ENCODE measurements at places on chromosomes 12 and 14. TPM values are rescaled to one million over a fixed set of nuclear protein-coding genes. Genes with fewer than 3 reads are reported as not detected.
A peak's percentile ranks its signal among the peaks of the same experiment; 100 is the strongest.

Gene LRP1-AS
- not detected for total RNA-seq

Gene PLBD1
- 51.2 TPM for total RNA-seq

Gene PIANP
- total RNA-seq: 1.5 TPM

Gene OR6C75
- total RNA-seq: not detected

Gene CELA1
- total RNA-seq: not detected

Gene ZNF891
- 4.1 TPM for total RNA-seq

Gene PLCZ1
- not detected for total RNA-seq

Gene CLMN
- total RNA-seq: 7.2 TPM

Gene TMPRSS12
- not detected for total RNA-seq

Gene TSPAN19
- 0.59 TPM for total RNA-seq

GRCh38 chr14:96592591-96593386, 90.6 kb downstream of the PAPOLA start:
- no peak for DNase-seq
- H3K27me3 ChIP-seq: no peaks in the 10 kb centered on the region
- H3K4me3 ChIP-seq: no peak overlapping the region
- no peaks in the 10 kb centered on the region for H3K36me3 ChIP-seq
- H3K27ac ChIP-seq: no peak overlapping the region

DNA sequence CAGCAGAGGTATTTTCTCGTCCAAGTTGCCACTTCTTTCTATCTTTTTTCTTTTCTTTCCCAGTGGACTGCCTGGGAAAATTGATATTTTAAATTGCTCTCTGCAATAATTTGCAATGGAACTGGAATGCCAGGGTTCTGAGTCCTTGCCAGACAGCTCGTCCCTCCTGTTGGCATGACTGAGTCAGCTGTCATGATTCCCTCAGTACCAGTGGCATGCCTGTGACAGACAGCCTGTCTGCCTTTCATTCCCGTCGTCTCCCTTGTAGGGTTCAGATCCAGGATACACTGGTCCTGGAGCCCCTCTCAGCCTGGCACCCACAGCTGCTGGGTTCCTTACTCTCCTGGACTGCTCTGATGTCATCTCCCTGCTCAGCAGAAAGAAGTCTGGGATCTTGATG, 84.8 kb downstream of the PTPN11 start:
- no peak overlapping the region for H3K4me3 ChIP-seq
- H3K27ac ChIP-seq: no peak overlapping the region
- DNase-seq: no peak
- H3K27me3 ChIP-seq: no peaks in the 10 kb centered on the region
- H3K36me3 ChIP-seq: no peaks in the 10 kb centered on the region

- no peaks in the 10 kb centered on the region for H3K36me3 ChIP-seq
- no peak overlapping the region for H3K4me3 ChIP-seq
- H3K27me3 ChIP-seq: no peaks in the 10 kb centered on the region
- peaks cover 13% of the 10 kb centered on the region for H3K4me1 ChIP-seq
- DNase-seq: no peak
Measured at GRCh38 chr12:93707836-93708235, 30.7 kb downstream of the CRADD start.

DNA sequence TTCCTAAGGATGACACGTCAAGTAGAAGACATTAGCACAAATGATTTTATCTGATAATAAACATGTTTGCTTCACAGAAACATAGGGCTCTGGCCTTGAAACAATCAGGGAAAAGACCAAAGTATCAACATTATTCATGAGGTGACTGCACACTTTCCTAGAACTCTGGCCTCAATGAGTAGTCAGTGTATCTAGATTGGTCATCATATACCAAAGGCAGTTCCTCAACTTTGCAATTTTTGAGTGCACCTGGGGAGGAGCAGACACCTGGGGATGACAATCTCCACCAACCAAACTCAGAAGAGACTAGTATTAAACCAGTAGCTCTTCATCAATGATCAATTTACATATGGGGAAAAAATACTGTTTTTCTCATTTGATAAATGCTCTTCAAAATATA, 4.5 kb downstream of the EDDM3A start:
- H3K27me3 ChIP-seq: no peaks in the 10 kb centered on the region
- H3K4me1 ChIP-seq: no peaks in the 10 kb centered on the region
- H3K36me3 ChIP-seq: no peaks in the 10 kb centered on the region
- no peak overlapping the region for H3K27ac ChIP-seq
- no peak for DNase-seq
- H3K4me3 ChIP-seq: no peak overlapping the region

DNA sequence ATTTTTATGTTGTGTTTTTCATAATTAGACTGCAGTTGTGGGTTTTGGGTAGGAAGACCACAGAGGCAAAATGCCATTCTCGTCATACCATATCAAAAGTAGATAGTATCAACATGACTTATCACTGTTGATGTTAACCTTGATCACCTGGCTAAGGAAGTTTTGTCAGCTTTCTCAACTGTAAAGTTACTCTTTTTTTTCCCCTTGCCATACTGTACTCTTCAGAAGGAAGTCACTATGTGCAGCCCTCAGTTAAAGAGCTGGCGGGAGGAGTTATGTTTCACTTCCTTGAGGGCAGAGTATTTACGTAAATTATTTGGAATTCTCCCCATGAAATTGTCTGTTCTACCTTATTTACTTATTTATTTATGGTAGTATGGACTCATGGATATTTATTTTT, 78.7 kb downstream of the PRORP start:
- H3K27ac ChIP-seq: no peak overlapping the region
- H3K4me1 ChIP-seq: no peaks in the 10 kb centered on the region
- H3K36me3 ChIP-seq: no peaks in the 10 kb centered on the region
- no peaks in the 10 kb centered on the region for H3K27me3 ChIP-seq
- H3K4me3 ChIP-seq: no peak overlapping the region

- no peaks in the 10 kb centered on the region for H3K4me1 ChIP-seq
- H3K27ac ChIP-seq: peak overlapping the region; percentile 50
- H3K36me3 ChIP-seq: no peaks in the 10 kb centered on the region
- DNase-seq: peak; percentile 25
- no peaks in the 10 kb centered on the region for H3K27me3 ChIP-seq
Measured at GRCh38 chr12:93243689-93244513, 133.8 kb upstream of the NUDT4 start.

DNA sequence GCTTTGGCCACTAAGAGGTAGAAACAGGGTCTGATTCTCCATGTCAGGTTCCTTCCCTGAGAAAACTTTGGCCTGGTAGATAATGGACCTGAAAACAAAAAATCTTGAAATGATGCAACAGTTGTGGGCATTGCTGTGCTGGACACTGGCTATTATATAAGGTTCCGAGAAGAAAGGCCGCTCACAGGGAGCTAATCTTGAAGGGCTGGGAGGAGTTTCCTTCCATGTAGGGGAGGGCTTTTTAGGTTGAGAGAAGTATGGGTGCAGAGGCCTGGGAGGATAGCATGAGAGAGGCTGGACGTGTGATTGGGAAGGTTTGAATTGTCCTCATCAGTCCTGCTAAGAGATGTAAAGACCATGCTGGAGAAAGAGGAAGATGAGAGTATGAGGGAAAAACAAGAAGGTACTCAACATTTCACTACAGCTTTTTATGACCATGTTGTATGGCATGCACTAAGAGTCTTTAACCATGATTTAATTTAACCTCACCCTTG, 11.6 kb downstream of the LRRK2 start:
- no peak overlapping the region for H3K27ac ChIP-seq
- H3K36me3 ChIP-seq: peaks cover 2% of the 10 kb centered on the region
- H3K4me1 ChIP-seq: no peaks in the 10 kb centered on the region
- H3K27me3 ChIP-seq: no peaks in the 10 kb centered on the region
- no peak overlapping the region for H3K4me3 ChIP-seq

DNA sequence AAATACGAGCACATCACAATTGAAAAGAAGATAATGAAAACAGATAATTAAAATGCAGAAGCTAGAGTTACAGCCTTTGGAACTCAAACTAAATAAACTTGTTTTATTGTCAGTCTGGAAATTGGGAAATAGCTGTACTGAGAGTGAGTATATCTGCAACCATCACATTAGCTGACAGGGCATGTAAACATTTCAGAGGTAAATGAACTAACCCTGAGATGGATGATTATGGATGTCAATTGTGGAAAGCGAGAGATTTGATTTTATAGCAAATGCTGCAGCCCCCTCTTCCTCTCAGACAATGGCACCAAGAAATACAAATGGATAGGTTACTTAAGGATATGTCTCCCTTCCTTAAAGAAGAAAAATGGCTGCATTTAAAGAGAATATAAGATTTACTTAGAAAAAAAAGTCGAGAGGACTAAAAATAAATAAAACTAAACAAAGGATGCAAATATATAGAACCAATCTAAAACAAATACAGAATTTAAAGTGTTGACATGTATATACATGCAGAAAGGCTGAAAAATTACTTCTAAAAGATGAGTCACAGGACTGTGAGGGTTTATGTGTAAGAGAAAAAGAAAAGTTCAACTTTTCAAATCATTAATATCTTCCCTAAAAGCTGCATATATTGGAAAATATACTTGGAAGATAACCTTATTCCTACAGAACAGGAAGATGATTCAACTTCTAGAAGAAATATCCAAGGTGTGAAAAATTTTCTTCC, 120.3 kb upstream of the FLRT2 start:
- no peaks in the 10 kb centered on the region for H3K36me3 ChIP-seq
- no peaks in the 10 kb centered on the region for H3K27me3 ChIP-seq
- no peak overlapping the region for H3K4me3 ChIP-seq

DNA sequence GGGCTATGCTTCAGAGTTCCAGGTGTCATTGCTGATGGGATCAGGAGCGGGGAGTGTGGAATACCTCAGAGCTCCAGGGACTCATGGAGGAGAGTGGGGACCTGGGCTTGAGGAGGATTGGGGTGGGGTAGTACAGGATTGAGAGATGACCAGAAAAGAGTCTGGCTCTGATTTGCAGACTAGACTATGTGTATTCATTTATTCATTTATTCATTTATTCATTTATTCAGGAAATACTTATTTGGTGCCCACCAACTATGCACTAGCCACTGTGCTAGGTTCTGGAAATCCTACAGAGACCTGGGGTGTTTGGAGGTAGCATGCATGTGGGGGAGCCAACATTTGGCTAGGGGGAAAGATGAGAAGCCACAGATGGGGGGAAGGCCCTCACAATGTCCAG, 871 bp upstream of the KRT83 start:
- H3K36me3 ChIP-seq: no peaks in the 10 kb centered on the region
- H3K27ac ChIP-seq: no peak overlapping the region
- no peaks in the 10 kb centered on the region for H3K4me1 ChIP-seq
- no peak overlapping the region for H3K4me3 ChIP-seq
- H3K27me3 ChIP-seq: no peaks in the 10 kb centered on the region
- DNase-seq: no peak

DNA sequence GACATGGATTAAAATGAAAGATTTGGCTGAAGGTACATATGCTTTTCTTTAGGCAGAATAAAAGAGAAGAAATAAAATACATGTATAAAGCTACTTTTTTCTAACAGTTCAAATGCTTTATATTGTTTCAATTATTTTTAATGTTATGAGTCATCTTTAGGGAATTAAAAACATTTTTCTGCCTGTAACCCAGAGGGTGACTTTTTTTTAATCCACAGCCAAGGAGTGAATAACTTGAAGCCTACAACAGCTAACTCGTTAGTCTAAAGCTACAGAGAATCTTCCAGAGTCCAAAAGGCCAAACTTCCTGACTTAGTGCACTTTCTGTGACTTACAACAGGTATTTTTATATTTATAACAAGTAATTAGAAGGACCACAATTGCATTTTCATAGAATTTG, 151.6 kb downstream of the SEC23A start:
- no peaks in the 10 kb centered on the region for H3K36me3 ChIP-seq
- H3K4me3 ChIP-seq: no peak overlapping the region
- H3K27ac ChIP-seq: no peak overlapping the region
- DNase-seq: no peak
- H3K4me1 ChIP-seq: no peaks in the 10 kb centered on the region

DNA sequence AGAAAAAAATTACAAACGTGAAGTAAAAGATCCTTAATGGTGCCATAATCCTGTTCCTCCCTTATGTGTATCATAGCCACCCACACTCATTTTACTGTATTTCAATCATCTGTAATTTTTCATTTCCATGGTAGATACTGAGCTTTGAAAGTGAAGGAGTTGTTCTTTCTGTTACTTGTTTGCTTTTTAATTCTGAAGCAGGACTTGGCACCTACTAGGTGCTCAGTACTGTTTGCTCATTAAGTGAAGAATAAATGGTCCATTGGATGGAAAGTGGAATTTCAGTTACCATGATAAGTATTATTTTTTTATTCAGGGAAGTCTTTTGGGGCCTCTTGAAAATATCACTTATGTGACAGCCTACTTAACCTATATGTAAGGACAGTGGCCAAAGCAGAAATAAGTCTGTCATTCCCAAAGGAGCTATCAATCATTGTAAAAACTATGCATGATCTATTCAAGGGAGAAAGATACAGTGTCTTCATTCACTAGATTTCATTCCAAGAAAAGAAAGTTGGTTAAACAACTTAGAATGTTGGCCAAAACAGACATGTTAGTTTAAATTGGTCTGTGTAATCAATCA, 1244.4 kb upstream of the SEL1L start:
- H3K4me3 ChIP-seq: no peak overlapping the region
- no peaks in the 10 kb centered on the region for H3K36me3 ChIP-seq
- no peak overlapping the region for H3K27ac ChIP-seq

DNA sequence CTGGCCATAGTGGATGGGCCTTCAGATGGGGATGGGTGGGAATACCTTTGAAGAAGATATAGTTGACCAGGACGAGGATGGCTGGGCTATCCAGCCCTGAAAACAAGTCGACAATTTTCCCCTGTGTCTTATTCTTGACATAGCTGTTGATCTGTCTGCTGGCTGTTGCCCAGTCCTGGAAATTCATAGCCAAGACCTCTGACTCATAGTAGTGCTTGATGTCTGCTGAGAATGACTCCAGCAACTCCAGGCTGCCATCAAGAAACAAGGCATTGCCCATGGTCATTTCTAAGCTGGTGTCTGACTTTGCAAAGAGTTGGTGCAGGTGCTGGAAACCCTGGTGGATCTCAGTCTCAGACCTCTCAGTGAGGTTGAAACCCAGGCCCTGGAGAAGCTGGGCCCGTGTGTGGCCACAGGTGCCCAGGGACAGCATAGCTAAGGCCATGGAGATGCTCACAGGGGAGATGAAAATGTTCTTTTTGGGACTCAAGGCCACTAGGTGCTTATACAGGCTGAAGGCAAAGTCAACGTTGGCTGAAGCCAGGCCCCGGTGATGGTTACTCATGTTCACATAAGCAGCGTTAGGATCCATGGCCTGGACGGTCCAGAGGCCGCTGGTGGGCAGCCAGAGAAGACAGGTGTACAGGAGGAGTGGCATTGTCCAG, 9.0 kb downstream of the SERPINA6 start:
- no peaks in the 10 kb centered on the region for H3K27me3 ChIP-seq
- H3K4me1 ChIP-seq: no peaks in the 10 kb centered on the region
- no peak for DNase-seq
- H3K27ac ChIP-seq: no peak overlapping the region
- no peak overlapping the region for H3K4me3 ChIP-seq

DNA sequence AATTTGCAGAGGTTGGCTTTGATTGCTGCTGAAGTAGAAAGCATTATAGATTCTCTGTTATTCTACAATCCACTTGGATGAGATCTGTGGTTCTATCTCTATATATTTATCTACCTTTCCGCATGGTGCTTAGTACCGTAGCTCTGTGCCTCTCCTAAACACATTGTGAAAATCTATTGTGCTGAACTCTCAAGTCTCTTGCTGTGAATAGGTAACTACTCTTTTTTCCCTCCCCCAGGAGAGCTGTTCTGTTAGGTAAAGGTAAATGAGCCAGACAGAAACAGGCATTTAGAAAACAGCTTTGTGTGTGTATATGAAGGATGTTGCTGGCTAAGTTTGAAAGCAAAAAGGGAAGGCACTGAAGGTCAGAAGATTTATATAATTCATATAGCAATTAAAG, 112.6 kb downstream of the BRMS1L start:
- no peak overlapping the region for H3K4me3 ChIP-seq
- no peaks in the 10 kb centered on the region for H3K4me1 ChIP-seq
- H3K27ac ChIP-seq: no peak overlapping the region
- H3K27me3 ChIP-seq: no peaks in the 10 kb centered on the region
- DNase-seq: no peak

- no peaks in the 10 kb centered on the region for H3K4me1 ChIP-seq
- H3K36me3 ChIP-seq: no peaks in the 10 kb centered on the region
- H3K27ac ChIP-seq: no peak overlapping the region
- no peak overlapping the region for H3K4me3 ChIP-seq
Measured at GRCh38 chr12:97151481-97151880, 244.4 kb downstream of the NEDD1 start.
